ENCODE measurements at places on chromosomes 6 and 20. TPM values are rescaled to one million over a fixed set of nuclear protein-coding genes. Genes with fewer than 3 reads are reported as not detected.

Gene UBE2J1
- total RNA-seq = 24.6 TPM

DNA sequence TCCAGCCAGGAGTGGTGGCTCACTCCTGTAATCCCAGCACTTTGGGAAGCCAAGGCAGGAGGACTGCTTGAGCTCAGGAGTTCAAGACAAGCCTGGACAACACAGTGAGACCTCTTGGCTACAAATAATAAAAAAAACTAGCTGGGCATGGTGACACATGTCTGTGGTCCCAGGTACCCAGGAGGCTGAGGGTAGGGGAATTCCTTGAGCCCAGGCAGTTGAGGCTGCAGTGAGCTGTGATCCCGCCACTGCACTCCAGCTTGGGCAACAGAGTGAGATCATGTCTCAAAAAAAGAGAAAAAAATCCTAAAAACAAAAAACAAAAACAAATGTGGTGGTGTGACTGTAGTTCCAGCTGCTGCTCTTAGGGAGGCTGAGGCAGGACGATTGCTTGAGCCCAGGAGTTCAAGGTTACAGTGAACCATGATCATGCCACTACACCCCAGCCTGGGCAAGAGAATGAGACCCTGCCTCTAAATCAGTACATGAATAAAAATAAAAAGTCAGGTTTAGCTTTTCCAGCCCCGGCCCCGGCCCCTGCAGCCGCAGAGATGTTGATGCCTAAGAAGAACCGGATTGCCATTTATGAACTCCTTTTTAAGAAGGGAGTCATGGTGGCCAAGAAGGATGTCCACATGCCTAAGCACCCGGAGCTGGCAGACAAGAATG lies 13.5 kb upstream of the SNRPC start:
- peak; percentile 13 for DNase-seq

- DNase-seq = no peak
Observed at GRCh38 chr20:37593710-37594109, 66.0 kb upstream of the BLCAP start.

DNA sequence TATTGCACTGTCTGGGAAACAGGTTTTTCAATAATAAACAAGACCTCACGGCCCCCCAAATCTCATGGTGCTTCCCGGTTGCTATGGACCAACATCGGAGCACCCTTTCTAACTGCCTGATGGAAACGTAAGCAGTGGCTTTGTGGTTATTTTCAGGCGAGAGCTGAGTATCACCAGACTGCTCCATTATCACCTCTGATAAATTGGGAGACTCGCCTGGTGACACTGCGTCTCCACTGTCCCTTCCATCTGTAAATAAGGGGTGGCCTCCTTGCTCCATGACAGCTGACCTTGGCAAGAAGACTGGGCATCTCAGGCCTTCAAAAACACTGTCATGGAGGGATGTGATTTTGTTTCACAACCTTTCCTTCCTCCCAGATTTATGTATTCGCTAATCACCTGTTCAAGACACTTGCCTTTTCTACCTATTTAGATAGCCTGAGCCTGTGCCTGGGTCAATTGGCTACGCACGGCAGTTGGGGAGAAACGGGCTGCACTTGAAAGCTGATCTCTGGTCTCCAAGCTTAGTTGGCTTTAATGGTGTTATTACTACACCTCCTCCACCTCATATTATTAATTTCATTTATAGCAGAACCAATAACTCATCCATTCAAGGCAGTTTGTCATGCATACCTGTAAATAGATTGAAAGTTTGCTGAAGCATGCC lies 17.7 kb upstream of the CDH4 start:
- no peak for DNase-seq

GRCh38 chr6:44514085-44514484 lies 126.6 kb downstream of the CDC5L start:
- no peak for DNase-seq

Gene NKX2-2
- not detected for total RNA-seq

GRCh38 chr6:50600280-50600679 lies 113.0 kb upstream of the TFAP2D start:
- DNase-seq = no peak

DNA sequence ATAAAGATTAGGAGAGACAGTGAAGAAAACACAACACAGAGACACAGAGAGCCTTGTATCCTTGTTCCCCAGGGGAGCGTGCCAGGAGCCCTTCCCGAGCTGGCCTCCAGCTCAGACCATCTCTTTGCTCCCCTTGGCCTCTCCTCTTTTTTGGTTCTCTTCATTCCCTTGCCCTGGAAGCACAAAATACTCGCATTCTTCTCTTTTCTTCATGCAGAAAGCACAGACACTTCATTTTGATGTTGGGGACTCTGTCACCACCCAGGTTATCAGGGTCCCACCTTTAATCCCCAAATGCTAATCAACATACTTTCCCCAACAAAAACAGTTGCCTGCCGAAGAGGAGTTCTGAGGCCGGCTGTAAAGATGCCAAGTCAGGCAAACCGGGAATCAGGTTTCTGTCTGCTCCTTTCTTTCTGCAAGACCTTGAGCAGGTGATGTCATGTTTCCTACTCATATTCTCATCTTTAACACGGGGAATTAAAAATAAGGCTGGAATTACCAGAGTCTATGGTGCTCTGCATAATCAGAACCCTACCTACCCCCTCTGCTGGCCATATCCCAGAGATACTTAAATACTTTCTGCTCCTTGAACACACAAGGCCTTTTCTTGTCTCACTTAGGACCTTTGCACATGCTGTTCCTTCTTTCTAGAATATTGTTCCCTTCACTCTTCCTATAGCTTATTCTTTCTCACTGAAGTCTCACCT lies 21.7 kb downstream of the TGM6 start:
- no peak for DNase-seq
